ENCODE measurements at places on chromosomes 5 and 9.

GRCh38 chr5:105032917-105033316 is 1470.3 kb upstream of the NUDT12 start:
- H3K4me3 ChIP-seq: no peak overlapping the region
- no peaks in the 10 kb centered on the region for H3K27me3 ChIP-seq
- H3K36me3 ChIP-seq: no peaks in the 10 kb centered on the region

- no peaks in the 10 kb centered on the region for H3K36me3 ChIP-seq
- peak; percentile 77 for DNase-seq
Observed at GRCh38 chr9:68685770-68686169, 19.3 kb upstream of the PIP5K1B start.

- H3K27ac ChIP-seq: no peak overlapping the region
- H3K27me3 ChIP-seq: no peaks in the 10 kb centered on the region
- no peak overlapping the region for H3K4me3 ChIP-seq
- no peak for DNase-seq
- H3K4me1 ChIP-seq: no peaks in the 10 kb centered on the region
- H3K36me3 ChIP-seq: no peaks in the 10 kb centered on the region
Observed at GRCh38 chr5:5629607-5629978, 207.1 kb downstream of the ICE1 start.

DNA sequence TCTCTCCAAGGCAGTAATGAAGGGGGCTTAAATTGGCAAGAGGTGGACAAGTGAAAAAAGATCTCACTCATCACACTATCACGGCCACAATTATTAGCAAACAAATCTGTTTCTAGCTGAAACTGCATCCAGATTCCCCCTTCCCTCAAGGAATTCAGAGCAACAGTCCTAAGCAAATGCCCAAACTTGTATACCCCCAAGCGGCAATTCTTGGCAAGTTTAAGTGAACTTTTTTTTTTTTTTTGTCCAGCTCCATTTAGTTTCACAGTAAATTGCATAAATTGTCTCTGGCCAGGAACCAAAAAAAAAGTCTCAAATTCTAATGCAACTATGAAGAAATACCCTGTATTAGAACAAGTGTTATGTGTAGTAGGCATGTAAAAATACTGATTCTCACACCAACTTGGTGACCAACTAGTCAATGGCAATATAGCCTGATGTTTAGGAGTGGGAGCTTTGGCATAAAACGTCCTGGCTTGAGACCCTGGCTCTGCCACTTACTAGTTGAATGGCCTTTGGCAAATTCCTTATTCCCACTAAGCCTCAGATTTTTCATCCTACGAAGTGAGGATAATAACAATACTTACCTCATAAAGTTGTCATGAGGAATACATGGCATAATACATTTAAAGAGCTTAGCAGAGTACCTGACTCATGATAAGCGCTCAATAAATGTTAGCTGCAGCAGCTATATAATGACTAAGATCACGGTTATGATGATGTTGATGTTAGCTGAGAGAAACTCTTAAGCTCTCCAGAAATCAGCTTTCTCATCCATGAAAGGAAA is 193.2 kb downstream of the ADAMTSL1 start:
- DNase-seq: no peak
- no peak overlapping the region for H3K27ac ChIP-seq
- no peaks in the 10 kb centered on the region for H3K27me3 ChIP-seq
- H3K36me3 ChIP-seq: no peaks in the 10 kb centered on the region

- H3K4me3 ChIP-seq: no peak overlapping the region
- DNase-seq: peak; percentile 77
- no peaks in the 10 kb centered on the region for H3K36me3 ChIP-seq
- H3K27ac ChIP-seq: no peak overlapping the region
Observed at GRCh38 chr5:140182803-140183367, 7.9 kb downstream of the CYSTM1 start.

- H3K4me1 ChIP-seq: peaks cover 9% of the 10 kb centered on the region
- peak; percentile 99 for DNase-seq
- peak within 1 kb of the TSS; percentile 92 for H3K4me3 ChIP-seq
- H3K27me3 ChIP-seq: no peaks in the 10 kb centered on the region
Observed at GRCh38 chr5:177554474-177555111, at the start of gene FAM193B. FAM193B (minus strand) TSS chr5:177554563; CDS start chr5:177554458, 105 bp downstream.

DNA sequence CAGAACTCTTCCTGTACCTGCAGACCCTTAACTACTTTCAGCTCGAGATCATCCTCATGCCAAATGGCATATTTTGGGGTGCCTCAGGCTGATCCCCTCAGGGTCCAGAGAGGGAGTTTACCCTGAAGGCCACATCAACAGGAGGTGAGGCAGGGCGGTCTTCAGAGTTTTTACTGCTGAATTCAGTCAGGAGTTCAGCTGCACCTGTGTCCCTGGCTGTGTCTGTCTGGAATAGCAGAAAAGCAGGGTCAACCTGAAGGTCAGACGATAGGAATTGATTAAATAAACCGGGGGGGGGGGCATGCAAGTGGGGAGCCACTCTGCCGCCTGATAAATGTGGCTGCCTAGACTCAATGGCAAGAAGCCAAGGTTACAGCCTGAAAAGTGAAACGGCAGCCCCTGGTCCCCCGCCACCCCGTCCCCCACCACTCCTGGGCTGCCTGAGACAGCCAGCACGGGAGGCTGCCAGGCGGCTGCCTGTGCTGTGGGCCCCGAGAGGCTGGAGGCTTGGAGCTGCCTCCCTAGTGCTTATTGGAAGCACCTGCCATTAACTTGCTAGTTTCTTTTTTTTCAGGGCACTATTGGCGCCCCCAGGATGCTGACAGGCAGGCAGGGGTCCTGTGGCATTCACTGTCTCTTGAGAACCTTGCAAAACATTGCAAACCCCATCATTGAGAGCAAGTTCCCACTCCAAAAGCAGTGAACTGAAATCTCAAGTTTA is 182.7 kb upstream of the PPP1R26 start:
- peak; percentile 49 for DNase-seq
- H3K4me1 ChIP-seq: peaks cover 18% of the 10 kb centered on the region
- H3K27ac ChIP-seq: no peak overlapping the region

DNA sequence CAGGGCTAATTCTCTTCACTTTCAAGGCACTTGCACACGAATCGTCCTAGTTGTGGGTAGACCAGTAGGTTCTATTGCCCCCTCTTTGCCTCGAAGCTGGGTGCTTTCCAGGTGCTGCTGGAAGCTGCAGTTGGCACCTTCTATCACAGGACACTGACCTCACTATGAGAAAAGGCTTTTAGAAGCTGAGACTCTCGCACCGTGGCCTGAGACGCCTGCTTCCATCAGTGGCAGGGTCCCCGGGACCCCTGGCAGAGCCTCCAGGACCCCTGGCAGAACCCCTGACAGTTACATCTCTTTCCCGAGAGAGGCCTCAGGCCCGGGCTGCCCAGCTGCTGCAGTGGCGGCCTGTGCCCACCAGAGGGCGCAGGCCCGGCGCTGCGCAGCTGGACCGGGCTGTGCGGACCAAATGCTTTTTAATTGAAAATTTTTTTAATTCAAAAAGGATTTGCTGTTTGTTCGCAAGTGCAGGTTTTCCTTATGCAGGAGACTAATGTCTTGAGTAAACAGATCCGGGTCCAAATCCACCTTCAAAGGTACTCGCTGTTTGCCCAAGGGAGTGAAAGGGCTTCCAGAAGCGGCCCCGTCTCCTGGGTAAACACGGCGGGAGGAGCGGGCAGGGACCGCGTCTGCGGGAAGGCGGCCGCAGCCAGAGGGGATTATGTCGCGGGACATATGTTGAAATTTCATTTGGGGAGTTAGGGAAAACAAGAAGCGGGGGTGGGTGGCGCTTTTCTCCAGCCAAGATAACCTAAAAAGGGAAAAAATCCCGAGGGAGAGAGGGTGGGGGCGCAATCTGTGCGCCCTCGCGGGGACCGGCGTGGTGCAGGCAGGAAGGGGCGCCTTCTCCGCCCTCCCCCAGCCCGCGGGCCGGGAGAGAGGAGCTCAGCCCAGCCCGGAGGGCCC is 114.5 kb upstream of the LMX1B start:
- DNase-seq: peak; percentile 85
- H3K4me1 ChIP-seq: no peaks in the 10 kb centered on the region
- H3K36me3 ChIP-seq: no peaks in the 10 kb centered on the region
- H3K27me3 ChIP-seq: peaks cover 12% of the 10 kb centered on the region
- no peak overlapping the region for H3K27ac ChIP-seq
- H3K4me3 ChIP-seq: peak overlapping the region; percentile 74

- no peaks in the 10 kb centered on the region for H3K27me3 ChIP-seq
- H3K4me1 ChIP-seq: no peaks in the 10 kb centered on the region
- H3K4me3 ChIP-seq: no peak overlapping the region
- H3K27ac ChIP-seq: no peak overlapping the region
- DNase-seq: no peak
Observed at GRCh38 chr5:142141463-142141862, 32.9 kb downstream of the NDFIP1 start.

DNA sequence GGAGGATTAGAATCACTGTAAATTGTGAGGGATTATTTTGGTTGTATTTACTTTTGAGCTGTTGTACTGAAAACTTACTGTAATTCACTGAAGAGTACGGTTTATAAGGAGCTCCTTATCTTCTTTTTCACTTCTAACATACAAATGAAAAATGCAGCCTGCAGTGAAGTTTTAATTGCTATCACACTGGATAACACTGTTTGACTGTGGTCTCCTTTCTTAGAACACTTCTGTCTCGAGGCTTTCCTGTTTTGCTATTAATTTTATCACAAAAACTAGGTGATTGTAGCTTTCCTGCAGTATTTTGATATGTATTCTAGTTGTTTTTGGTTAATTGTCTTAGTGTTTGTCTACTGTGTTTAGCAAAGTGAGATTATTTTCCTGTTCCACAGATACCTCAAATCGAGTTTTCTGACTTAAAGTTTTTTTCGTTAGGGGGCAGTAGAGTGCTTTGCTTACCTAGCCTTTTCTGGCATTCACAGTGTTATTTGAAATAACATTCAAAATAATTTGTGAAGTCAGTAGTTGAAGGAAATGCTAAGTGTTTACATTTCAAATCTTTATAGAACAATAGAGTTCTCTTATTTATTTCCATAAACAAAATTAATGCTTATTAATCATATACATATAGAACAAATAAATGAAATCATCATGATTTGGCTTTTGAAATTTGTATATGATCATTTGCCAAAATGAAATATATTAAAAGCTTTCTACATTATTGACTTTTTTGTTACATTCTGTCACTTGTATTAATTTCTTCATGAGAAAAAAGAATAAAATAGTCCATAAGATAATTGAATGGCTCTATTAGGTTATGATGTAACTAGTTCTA is 52.9 kb downstream of the COMMD10 start:
- no peaks in the 10 kb centered on the region for H3K27me3 ChIP-seq
- H3K27ac ChIP-seq: no peak overlapping the region
- no peak overlapping the region for H3K4me3 ChIP-seq
- no peak for DNase-seq

- DNase-seq: no peak
- H3K4me3 ChIP-seq: no peak overlapping the region
- no peaks in the 10 kb centered on the region for H3K4me1 ChIP-seq
- H3K27me3 ChIP-seq: no peaks in the 10 kb centered on the region
- H3K36me3 ChIP-seq: no peaks in the 10 kb centered on the region
- H3K27ac ChIP-seq: no peak overlapping the region
Observed at GRCh38 chr5:76522103-76522935, 100.9 kb downstream of the F2RL2 start.

- DNase-seq: no peak
- H3K4me1 ChIP-seq: no peaks in the 10 kb centered on the region
- H3K4me3 ChIP-seq: no peak overlapping the region
- H3K27ac ChIP-seq: no peak overlapping the region
- no peaks in the 10 kb centered on the region for H3K36me3 ChIP-seq
Observed at GRCh38 chr9:134892221-134892620, 11.6 kb downstream of the FCN2 start.

DNA sequence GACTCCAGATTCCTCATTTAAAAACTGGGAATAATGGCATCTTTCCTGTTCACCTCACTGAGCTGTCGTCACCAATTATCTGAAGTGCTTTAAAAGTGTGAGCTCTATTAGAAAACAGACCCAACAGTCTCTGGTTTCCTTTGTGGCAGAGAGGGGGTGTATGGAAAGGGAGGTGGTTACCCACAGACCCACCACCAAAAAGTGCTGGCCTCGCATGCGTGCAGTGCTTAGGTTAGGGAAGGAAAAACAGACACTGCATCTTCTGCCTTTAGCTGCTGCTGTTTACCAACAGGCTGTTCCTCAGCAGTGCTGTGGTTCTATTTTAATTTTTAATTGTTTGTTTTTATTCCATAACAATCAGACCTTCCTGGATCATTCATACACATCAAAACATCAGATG is 249.6 kb downstream of the PIK3R1 start:
- no peak overlapping the region for H3K27ac ChIP-seq
- H3K4me3 ChIP-seq: no peak overlapping the region
- H3K4me1 ChIP-seq: no peaks in the 10 kb centered on the region
- DNase-seq: no peak
- H3K36me3 ChIP-seq: no peaks in the 10 kb centered on the region

GRCh38 chr5:7146886-7147285 is 249.1 kb upstream of the ADCY2 start:
- no peaks in the 10 kb centered on the region for H3K36me3 ChIP-seq
- no peaks in the 10 kb centered on the region for H3K4me1 ChIP-seq
- H3K27ac ChIP-seq: no peak overlapping the region
- H3K27me3 ChIP-seq: no peaks in the 10 kb centered on the region
- no peak overlapping the region for H3K4me3 ChIP-seq

GRCh38 chr9:126165755-126166154 is 160.9 kb upstream of the MVB12B start:
- H3K4me3 ChIP-seq: no peak overlapping the region
- no peak overlapping the region for H3K27ac ChIP-seq
- H3K36me3 ChIP-seq: no peaks in the 10 kb centered on the region
- H3K4me1 ChIP-seq: no peaks in the 10 kb centered on the region
- no peak for DNase-seq
- H3K27me3 ChIP-seq: no peaks in the 10 kb centered on the region

GRCh38 chr5:4198461-4198860 is 602.8 kb downstream of the IRX1 start:
- DNase-seq: no peak
- no peak overlapping the region for H3K27ac ChIP-seq
- H3K4me1 ChIP-seq: peaks cover 14% of the 10 kb centered on the region
- H3K27me3 ChIP-seq: no peaks in the 10 kb centered on the region
- H3K36me3 ChIP-seq: no peaks in the 10 kb centered on the region
- H3K4me3 ChIP-seq: peak overlapping the region; percentile 19

GRCh38 chr5:104050436-104050835 is 487.8 kb upstream of the NUDT12 start:
- no peak overlapping the region for H3K27ac ChIP-seq
- H3K27me3 ChIP-seq: no peaks in the 10 kb centered on the region
- H3K4me3 ChIP-seq: no peak overlapping the region

DNA sequence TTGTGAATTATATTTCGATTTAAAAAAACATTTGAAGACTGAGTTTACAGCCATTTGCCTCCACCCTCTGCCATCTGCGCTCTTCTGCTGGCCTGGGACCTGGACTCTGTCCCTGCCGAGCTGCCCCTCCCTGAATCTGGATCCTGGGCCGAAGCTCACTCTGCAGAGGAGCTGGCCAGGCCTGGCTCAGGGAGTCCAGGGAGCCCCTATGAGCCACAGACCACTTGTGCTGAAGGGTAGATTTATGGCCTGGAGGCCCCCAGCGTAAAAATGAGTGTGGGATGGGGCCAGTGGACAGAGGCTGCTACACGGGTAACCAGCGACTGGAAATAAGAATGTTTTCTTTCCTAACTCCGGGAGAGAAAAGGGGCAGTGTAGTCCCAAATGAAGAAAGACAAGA is 129.8 kb downstream of the FGF18 start:
- no peak overlapping the region for H3K27ac ChIP-seq
- H3K4me1 ChIP-seq: no peaks in the 10 kb centered on the region
- no peaks in the 10 kb centered on the region for H3K36me3 ChIP-seq
- H3K4me3 ChIP-seq: no peak overlapping the region
- no peaks in the 10 kb centered on the region for H3K27me3 ChIP-seq

- no peaks in the 10 kb centered on the region for H3K4me1 ChIP-seq
- no peak for DNase-seq
- H3K27me3 ChIP-seq: no peaks in the 10 kb centered on the region
- no peak overlapping the region for H3K4me3 ChIP-seq
Observed at GRCh38 chr9:124210697-124211096, 47.1 kb upstream of the NEK6 start.

Measured in endodermal cell (in vitro differentiated cells).